ENCODE measurements at places on chromosomes 11 and 22. TPM values are rescaled to one million over a fixed set of nuclear protein-coding genes. Genes with fewer than 3 reads are reported as not detected.

The PNPLA5 gene
- not detected for total RNA-seq

The CCDC188 gene
- not detected for total RNA-seq

The POU2AF2 gene
- not detected for total RNA-seq

The NEAT1 gene
- 766 TPM for total RNA-seq

The SCUBE1 gene
- 2.9 TPM for total RNA-seq

The ACR gene
- total RNA-seq: 0.83 TPM

All from left lobe of liver (tissue), 2 donors.